DND-41 (cell line): ENCODE measurements at places on chromosomes 13 and 19.
A peak's percentile ranks its signal among the peaks of the same experiment; 100 is the strongest.

GRCh38 chr13:105464249-105464648 lies 1071.2 kb downstream of the EFNB2 start:
- no peak for DNase-seq
- no peaks in the 10 kb centered on the region for H3K36me3 ChIP-seq

- no peak for DNase-seq
- H3K4me3 ChIP-seq: no peak overlapping the region
- H3K27ac ChIP-seq: no peak overlapping the region
- H3K27me3 ChIP-seq: peaks cover 3% of the 10 kb centered on the region
- H3K4me1 ChIP-seq: no peaks in the 10 kb centered on the region
Observed at GRCh38 chr19:13329766-13330165, 176.5 kb downstream of the CACNA1A start.

DNA sequence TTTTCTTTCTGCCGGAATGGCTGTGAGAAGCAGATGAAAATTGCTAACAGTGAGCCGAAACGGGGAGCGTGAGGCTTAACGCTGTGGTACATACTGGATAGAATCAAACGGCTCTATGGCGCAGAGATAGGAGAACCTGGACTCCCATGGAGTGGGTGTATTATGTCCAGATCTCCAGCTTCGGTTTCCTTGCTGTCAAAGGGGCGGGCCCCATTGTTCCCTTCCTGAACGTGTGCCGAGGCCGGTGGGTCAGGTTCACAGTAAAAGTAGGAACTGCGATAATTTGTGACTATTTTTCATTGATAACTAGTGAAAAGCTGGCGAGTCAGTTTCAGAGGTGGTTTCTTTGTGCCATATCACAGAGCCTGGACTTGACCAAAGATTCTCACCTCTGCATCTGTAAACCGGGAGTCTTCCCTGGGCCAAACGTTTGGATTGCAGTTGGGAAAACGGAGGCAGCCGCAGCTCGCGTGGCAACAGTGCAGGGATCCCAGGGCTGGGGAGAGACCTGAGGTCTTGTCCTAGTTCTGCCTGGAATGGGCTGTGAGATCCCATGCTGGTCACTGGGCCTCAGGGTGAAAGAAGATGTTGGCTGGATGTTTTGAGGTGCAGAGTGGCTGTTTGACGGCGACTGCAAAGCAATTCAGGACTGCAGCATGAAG lies 752 bp downstream of the RPL18A start:
- H3K4me1 ChIP-seq: peaks cover 24% of the 10 kb centered on the region
- H3K36me3 ChIP-seq: peaks cover 48% of the 10 kb centered on the region
- H3K27me3 ChIP-seq: no peaks in the 10 kb centered on the region
- H3K4me3 ChIP-seq: peak overlapping the region; percentile 99
- DNase-seq: no peak

GRCh38 chr13:112734696-112735547 lies 45.1 kb downstream of the ATP11A start:
- no peak overlapping the region for H3K27ac ChIP-seq
- H3K27me3 ChIP-seq: no peaks in the 10 kb centered on the region
- no peaks in the 10 kb centered on the region for H3K4me1 ChIP-seq
- no peak for DNase-seq

DNA sequence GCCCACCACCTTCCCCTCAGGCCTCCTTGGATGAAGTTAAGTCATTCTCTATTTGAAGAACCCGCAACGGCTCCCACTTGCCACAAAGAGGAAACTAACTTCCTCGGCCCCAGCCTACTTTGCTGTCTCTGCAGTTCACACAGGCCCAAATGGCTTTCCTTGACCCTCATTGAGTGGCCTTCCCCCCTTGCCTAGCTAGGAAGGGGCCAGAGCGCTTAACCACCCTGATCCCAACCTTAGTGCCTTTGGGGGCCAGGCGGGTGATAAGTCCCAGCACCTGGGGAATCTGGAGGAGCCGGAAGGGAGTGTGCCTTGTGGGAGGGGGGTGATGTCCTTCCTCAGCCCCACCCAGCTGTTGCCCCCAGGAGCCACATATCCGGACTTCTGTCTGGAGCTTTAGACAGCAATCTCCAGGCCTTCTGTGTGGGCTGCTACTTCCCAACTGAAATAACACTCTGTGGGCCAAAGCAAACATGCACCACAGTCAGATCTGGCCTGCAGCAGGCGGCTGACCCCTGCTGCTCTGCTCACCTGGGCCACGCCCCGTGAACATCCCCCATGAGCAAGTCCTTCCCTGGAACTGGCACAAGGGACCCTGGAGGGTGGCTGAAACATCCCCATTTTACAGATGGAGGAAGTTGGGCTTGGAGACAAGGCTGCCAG lies 10.5 kb downstream of the NECTIN2 start:
- H3K4me1 ChIP-seq: no peaks in the 10 kb centered on the region
- H3K27me3 ChIP-seq: no peaks in the 10 kb centered on the region
- DNase-seq: no peak
- H3K4me3 ChIP-seq: no peak overlapping the region

DNA sequence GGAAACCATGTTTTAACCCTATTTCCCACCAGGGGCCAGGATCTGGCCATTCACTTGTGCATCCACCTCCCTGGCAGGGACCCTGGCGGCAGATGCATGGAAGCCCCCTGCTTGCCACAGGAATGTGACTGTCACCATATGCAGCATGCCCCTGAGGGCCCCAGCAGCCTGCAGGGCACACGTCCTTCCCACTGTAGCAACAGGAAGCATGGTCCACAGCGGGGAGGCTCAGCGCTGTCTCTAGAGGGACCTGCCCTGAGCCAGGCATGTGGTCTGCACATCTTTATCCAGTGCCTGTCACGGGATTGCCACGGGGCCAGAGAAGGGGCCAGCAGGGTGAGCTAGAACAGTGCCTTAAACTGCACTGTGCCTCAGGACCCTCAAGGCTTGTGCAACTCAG lies 34.9 kb upstream of the MCF2L start:
- H3K4me3 ChIP-seq: no peak overlapping the region
- DNase-seq: no peak
- H3K36me3 ChIP-seq: no peaks in the 10 kb centered on the region
- peaks cover 19% of the 10 kb centered on the region for H3K27me3 ChIP-seq

- H3K4me1 ChIP-seq: no peaks in the 10 kb centered on the region
- H3K4me3 ChIP-seq: no peak overlapping the region
- H3K36me3 ChIP-seq: no peaks in the 10 kb centered on the region
- no peak overlapping the region for H3K27ac ChIP-seq
- DNase-seq: no peak
Observed at GRCh38 chr19:43812259-43812658, 10.0 kb upstream of the LYPD5 start.

DNA sequence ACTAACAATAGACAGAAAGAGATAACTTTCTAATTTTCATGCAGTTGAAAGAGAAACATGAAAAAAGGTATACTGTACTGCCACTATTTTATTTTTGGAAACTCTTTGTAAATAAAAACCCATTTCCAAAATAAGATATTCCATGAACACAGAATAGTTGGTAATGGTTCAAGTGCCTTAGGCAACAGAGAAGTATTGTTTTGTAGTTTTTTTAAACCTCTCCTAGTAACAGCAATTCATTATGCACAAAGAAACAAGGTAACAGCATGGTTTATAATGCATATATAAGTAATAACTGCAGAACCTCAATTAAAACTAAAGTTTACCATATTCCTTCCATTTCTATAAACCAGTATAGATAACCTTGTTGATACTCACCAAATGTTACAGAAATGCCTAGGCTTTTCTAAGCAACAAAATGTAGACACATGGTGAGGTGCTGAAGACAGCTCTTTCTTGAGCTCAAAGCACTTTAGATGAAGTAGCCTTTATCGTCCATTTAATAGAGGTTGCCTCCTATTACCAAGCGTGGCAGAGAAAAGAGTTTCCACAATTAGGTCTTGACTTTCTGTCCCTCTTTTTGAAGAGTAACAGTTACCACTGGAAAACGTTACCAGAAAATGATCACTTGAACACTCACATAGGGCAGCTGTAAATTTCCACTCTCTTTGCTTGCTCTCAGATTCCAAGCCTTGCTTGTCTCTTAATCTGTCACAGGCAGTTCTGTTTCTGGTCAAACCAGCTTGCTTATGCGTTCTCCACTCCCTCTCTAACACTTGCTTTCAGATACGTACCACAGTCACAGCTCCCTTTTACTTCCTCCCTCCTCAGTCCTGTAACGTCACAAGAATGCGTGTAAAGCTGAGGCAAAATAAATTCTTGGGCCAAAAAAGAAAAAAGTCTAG lies 42.9 kb downstream of the CAB39L start:
- H3K27me3 ChIP-seq: no peaks in the 10 kb centered on the region
- no peaks in the 10 kb centered on the region for H3K4me1 ChIP-seq
- no peak overlapping the region for H3K4me3 ChIP-seq
- no peaks in the 10 kb centered on the region for H3K36me3 ChIP-seq

DNA sequence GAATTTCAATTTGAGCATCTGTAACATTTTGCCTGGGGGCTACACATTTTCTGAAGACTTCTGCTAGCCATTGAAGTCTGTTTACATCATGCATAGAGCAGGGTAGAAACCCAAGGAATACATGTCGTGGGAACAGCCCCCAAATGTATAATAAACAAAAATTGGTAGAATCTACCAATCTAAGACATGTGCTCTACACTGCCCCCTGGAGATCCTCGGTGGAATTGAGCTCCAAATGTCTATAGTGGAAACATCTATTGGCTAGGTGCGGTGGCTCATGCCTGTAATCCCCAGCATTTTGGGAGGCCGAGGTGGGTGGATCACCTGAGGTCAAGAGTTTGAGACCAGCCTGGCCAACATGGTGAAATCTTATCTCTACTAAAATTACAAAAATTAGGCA lies 57.3 kb downstream of the MBD3L2B start:
- no peaks in the 10 kb centered on the region for H3K36me3 ChIP-seq
- peak; percentile 51 for DNase-seq
- no peaks in the 10 kb centered on the region for H3K27me3 ChIP-seq
- H3K27ac ChIP-seq: no peak overlapping the region
- H3K4me3 ChIP-seq: no peak overlapping the region

DNA sequence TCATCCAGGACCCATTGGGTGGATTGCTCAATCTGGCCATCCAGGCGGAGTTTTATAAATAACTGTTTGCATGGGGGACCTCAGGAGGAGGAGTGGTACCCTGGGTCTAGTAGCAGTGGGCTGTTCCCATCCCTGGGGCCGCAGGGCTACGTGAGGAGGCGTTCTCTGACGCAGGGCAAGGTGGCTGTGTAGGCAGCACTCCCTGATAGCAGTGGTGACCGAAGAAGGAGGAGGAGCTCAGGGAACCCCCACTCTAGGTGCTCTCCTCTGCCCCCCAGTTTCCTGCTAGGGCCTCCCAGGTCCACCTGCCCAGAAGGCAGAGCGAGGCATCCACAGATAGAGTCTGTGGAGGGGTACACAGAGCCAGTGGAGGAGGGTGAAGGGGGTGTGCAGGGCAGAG lies 64.1 kb downstream of the CCNE1 start:
- DNase-seq: no peak
- H3K27ac ChIP-seq: no peak overlapping the region
- H3K4me1 ChIP-seq: peaks cover 4% of the 10 kb centered on the region
- H3K27me3 ChIP-seq: no peaks in the 10 kb centered on the region

GRCh38 chr19:2631213-2631821 lies 71.2 kb downstream of the GNG7 start:
- H3K36me3 ChIP-seq: no peaks in the 10 kb centered on the region
- peak; percentile 51 for DNase-seq
- peak overlapping the region; percentile 49 for H3K27ac ChIP-seq
- H3K4me1 ChIP-seq: peaks cover 28% of the 10 kb centered on the region
- no peaks in the 10 kb centered on the region for H3K27me3 ChIP-seq
- no peak overlapping the region for H3K4me3 ChIP-seq

GRCh38 chr19:37565370-37565669 lies 29.3 kb downstream of the ZNF571 start:
- H3K36me3 ChIP-seq: peaks cover 42% of the 10 kb centered on the region
- H3K27me3 ChIP-seq: no peaks in the 10 kb centered on the region
- H3K4me1 ChIP-seq: no peaks in the 10 kb centered on the region

DNA sequence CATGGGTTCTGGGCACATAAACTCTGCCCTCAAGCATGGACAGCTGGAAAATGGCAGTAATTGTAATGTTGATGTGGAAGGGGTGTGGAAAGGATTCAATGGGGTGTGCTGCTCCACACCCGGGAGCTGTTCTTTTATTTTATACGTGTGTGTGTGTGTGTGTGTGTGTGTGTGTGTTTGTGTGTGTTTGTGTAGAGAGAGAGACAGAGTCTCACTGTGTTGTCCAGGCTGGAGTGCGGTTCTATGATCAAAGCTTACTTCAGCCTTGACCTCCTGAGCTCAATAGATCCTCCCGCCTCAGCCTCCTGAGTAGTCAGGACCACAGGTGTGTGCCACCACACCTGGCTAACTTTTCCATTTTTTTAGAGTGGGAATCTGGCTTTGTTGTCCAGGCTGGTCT lies 2.8 kb downstream of the MRPS12 start:
- no peak for DNase-seq
- peaks cover 18% of the 10 kb centered on the region for H3K36me3 ChIP-seq
- no peaks in the 10 kb centered on the region for H3K27me3 ChIP-seq
- H3K4me3 ChIP-seq: no peak overlapping the region
- no peak overlapping the region for H3K27ac ChIP-seq
- H3K4me1 ChIP-seq: peaks cover 30% of the 10 kb centered on the region

- no peaks in the 10 kb centered on the region for H3K4me1 ChIP-seq
- no peak overlapping the region for H3K4me3 ChIP-seq
- H3K27me3 ChIP-seq: no peaks in the 10 kb centered on the region
Observed at GRCh38 chr13:91565296-91565695, 166.9 kb downstream of the GPC5 start.

- H3K36me3 ChIP-seq: no peaks in the 10 kb centered on the region
- H3K27me3 ChIP-seq: peaks cover 12% of the 10 kb centered on the region
- H3K4me1 ChIP-seq: peaks cover 22% of the 10 kb centered on the region
- no peak overlapping the region for H3K4me3 ChIP-seq
- no peak overlapping the region for H3K27ac ChIP-seq
Observed at GRCh38 chr19:44755219-44755618, 6.7 kb downstream of the BCL3 start.

GRCh38 chr13:23617551-23618024 lies 47.4 kb downstream of the TNFRSF19 start:
- no peaks in the 10 kb centered on the region for H3K36me3 ChIP-seq
- no peak for DNase-seq
- no peak overlapping the region for H3K4me3 ChIP-seq
- no peaks in the 10 kb centered on the region for H3K4me1 ChIP-seq

DNA sequence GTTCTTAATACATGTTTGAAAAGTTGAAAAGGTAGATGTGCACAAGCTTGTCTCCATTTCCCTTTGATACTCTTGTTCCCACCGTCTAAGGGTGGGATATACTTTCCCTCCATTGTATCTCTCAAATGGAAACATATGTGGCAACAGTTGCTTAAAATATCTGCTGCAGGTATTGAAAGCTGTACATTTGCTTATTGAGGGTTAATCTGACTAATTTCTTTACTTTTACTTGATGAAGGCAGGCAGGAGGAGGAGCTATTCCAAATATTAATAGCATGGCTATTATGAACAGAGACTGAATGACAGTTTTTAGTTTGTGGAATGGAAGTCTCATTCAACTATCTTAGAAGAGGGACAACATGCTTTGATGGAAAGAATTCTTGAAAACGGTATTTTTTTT lies 103.8 kb downstream of the SLC10A2 start:
- DNase-seq: no peak
- H3K4me1 ChIP-seq: no peaks in the 10 kb centered on the region
- no peak overlapping the region for H3K4me3 ChIP-seq
- H3K27ac ChIP-seq: no peak overlapping the region
- peaks cover 13% of the 10 kb centered on the region for H3K27me3 ChIP-seq
